ENCODE measurements at places on chromosomes 7 and 10.
A peak's percentile ranks its signal among the peaks of the same experiment; 100 is the strongest.

DNA sequence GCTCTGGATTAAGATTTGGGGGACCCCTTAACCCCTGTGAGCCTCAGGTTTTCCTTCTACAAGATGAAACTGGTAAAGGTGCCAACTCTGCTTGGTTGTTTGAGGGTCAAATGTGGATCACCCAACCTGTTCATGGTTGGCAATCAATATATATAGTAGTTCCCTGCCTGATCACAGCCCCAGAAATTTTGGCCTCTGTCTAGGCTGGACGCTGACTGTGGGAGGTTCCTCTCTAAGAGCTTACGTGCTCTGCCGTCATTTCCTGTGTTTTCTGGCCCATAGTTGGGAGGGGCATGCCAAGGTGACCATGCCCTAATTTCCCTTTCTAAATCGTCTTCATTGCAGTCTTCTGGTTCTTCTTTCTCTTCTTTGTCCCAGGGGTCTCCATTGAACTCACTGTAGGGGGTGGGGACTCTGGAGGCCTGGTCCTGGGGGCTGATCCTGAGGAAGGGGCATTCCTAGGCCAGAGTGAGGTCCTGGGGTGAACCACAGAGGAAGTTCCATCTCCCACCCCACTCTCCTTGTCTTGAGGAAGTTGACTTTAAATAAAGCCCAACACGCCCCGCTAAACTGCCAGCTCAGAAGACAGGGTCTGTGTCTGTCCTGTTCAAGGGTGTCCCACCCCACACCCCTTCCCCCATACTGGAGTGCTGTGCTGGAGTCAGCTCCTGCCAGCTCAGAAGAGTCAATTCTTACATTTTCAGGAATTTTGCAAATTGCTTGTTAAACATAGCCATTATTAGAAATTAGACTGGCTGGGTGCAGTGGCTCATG lies 98.9 kb upstream of the SDK1 start:
- no peak for DNase-seq

DNA sequence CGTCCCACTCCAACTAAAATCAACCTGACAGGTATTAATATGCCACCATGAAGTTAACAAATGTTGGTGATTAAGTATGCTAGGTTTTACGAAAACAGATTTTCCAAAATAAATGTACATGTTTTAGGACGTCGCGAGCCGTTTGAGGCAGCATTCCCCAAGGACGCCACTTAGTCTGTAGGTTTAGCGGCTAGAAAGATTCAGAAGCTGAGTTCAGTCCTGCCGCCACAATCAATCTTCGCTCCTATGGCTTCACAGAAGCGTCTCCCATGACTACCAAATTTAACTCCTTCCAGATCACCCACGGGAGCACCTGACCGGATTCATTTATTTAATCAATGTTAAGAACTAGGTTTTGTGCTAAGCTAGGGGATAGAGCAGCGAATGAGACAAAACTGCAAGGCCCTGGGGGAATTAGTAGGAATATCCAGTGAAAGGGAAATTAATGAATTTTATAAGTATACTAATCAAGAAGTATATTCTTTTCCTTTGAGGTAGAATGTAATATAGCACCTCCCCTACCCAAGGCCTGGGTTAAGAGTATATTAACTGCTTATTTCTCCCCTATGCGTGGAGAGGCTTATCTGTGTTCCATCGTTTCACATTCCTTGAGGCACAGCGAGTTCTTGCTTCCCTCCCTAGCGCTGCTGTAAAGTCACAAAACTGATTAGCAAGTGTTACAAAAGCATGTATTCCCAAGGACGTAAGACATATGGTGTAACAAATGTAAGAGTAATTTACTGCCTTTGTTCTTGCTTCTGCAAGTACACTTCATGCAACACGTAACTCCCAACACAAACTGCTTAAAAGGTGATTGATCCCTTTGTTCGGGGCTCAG lies 994 bp upstream of the CYP51A1 start:
- DNase-seq: peak; percentile 26

GRCh38 chr10:76012716-76013327 lies 581.4 kb downstream of the LRMDA start:
- DNase-seq: no peak

DNA sequence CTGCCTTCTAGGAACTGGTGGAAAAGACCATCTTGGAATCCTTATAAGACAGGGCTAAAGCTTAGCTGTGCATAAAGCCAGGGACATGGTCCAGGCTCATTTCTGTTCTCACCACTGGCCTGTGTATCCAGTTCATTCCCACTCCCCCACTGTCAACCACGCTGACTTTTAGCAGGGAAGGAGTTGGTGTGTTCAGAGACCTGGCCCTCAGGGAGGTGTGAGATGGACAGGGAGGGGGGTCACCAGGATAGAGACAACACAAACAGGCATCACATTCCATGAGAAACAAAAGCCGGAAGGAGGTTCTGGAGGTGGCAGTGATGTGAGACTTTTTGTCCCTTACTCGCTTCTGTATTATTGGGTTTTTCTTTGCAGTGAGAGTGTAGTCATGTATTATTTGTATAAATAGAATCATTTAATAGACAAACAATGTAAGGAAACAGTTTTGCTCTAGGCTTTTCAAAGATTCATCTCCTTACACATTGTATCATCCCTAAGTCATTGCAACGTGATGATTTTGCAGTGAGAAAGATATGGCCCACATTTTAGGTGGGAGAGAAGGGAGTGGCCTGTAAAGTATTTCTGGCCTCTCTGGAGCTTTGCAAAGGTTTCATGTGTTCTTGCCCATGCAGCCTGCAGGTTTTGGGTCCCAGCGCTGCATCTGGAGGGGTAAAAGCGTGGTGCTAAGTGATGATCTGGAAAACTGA lies 52.0 kb downstream of the EEPD1 start:
- DNase-seq: no peak

- DNase-seq: no peak
Measured at GRCh38 chr7:78315119-78315518, 516.5 kb downstream of the PHTF2 start.

DNA sequence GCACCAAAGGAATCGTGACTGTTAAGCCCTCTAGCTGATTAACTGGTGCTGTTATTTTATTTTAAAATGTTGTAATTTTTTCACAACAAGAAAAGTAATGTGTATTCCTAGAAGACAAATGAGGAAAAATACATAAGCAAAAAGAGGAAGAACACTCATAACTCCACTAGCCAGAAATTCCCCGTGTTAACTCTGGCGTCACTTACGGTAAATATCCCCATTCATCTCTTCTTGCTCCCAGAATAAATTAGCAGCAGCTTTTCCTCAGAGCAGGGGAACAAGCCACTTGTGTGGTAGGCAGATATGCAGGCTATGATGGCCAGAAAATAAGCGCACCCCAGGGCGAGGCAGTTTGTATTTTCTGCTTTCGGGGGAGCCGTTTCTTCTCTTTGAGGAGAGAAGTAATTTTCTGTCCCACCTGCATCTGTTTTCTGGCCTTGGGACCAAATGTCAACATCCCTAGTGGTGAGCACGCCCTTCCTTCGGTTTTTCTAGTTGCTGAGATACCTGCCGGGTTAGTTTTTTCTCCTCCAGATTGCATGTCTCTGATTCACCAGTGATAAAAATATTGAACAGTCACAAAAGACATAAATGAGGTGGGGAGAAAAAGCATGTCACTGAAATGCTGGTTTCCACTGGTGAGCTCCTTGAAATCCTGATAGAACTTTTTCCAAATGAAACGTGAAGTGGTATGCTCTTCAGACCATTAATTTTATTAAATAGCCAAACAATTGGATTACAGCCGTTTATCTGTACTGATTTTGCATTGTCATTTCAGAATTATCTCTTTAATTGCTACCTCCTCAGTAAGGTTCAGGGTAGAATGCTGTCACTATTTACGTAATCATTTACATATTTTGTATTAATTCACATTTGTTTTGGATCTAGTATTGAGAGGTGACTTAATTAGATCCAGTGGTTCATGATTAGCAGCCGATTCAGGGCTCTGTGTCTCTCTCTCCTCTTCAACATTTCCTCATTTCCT lies 268.1 kb downstream of the CAMK1D start:
- no peak for DNase-seq

DNA sequence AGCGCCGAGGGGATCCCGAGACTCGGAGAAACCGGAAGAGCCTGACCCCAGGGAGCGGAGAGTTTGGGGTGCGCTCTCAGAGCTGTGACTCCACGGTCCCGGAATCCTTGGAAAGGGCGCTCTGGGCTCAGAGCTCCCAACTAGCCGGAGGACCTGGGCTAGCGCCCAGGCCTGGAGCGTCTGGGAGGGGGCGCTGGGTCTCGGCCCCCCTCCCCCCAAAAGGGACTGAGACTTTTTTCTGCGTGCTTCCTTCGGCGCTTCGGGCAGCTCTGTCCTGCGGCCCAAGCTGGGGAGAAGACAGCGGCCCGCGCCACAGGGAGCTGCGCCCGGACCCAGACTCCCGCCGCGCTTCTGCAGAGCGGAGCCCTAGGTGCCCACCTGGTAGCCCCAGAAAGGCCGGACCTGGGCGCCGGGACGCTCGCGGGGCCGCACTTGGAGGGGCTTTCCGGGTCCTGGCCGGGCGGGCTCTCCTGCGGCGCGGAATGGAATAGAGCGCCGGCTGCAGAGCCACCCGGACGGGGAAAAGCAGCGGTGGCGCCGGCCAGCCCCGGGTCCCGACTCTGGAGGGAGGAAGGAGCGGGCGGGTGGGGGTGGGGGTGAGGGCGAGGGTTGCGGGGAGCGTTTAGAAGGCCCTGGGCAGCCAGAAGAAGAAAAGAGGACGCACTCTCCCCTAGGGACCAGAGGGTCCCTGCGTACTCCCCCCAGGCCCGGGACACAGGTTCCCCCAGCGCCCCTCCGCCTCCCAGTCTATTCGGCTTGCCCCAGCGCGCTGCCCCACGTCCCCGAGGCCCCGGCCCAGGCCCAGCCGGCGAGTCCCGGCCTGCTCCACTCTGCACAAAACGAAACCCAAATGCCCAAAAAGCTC lies 4.7 kb downstream of the ZNF503 start:
- no peak for DNase-seq

DNA sequence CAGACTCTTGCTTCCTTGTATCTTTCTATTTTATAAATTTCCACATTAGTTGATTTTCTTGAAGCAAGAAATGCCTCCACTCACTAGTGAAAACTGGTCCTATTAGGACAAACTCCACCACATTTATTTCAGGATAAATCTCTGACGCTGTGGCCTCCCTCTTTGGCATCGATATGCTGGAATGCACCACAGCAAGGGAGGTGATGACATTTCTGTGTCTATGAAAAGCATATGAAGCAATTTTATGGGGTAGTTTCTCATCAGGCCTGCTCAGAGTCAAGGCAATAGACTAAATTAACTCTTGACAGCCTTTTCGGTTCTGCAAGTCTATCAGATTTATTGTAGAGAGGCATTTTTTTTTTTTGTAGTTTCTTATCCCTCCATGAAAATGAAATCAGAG lies 304.4 kb downstream of the ZEB1 start:
- no peak for DNase-seq

DNA sequence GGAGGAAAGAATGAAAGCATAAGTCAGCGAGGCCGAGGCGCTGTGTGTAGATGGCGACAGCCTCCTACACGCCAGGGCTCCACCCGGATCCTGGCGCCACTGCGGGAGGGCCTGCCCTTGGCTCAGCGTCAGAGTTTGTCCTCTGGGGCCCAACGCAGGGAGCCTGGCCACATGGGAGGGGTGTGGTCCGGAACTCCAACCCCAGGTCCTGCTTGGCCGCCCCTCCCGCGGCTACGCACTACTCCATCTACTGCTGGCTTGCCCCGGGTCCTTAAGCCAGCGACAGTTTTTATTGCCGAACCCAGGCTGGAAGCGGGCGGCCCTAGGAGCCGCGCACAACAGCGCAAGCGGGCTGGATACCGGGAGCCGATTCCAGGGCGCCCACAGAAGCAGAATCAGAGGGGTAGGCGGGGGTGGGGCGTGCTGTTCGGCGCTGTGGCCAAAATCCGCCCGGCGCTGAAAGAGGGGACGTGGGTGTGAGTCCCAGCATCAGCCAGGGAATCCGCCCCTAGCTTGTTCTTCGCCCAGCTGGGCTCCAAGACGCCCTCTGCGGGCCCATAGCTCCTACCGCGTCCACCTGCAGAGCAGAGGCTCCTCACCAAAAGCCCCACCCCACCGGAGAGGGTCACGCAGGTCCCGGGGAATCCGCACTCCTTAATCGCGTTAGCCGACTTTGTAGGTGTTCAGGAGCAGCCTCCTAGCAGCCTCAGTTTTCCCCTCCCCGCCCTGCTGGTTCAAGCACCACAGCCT lies 4.5 kb downstream of the KAZALD1 start:
- DNase-seq: peak; percentile 80

DNA sequence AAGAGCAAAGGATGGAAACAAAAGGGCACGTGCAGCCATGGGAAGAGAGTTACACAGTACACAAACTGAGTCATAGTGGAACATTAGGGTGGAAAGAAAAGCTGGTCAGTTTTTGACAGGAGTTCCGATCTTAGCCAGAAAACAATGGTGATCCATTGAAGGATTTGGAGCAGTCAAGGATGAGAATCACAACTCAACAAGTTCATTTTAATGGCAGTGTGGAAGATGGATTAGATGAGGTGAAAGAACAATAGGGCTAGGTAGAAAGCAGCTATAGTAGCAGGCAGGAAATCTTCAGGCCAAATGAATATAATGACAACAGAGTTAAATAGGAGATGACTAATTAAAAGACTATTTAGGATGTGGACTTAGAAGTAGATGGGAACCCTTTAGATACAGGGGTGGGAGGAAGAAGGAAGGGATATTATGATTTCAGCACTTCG lies 136.3 kb downstream of the DOCK4 start:
- no peak for DNase-seq

GRCh38 chr10:23060918-23061317 lies 34.5 kb upstream of the MSRB2 start:
- no peak for DNase-seq

DNA sequence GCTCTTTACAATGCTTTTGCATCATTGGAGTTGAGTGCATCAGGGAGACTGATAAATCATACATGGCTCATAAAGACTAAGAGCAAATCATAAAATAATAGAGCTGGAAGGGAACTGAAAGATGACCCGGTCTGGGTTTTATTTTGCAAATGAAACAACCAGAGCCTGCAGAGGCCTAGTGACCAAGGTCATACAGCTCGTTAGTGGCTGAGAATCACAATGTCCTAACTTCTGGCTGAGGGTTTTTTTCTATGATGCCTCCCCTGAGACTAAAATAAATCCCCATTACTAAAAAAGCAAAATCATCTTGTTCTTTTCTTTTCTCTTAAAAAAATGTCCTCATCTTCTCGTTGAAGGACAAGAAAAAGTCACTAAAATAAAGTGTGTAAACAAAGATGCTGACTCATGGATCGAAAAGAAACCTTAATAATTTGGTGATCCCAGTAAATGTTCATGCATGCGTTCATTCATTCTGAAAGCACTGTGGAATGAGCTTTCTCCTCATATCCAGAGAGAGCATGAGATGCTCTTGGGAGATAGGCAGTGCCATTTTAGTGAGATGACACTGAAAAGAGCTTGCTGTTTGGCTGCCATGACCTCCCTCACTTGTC lies 107.8 kb upstream of the PHYHIPL start:
- no peak for DNase-seq

GRCh38 chr10:50275650-50276235 lies 24.4 kb upstream of the ASAH2 start:
- no peak for DNase-seq

- DNase-seq: no peak
Measured at GRCh38 chr7:157760004-157760730, 423.4 kb downstream of the DNAJB6 start.

- no peak for DNase-seq
Measured at GRCh38 chr10:66822801-66823200, 103.0 kb upstream of the LRRTM3 start.
